ENCODE measurements at places on chromosomes 4 and X. TPM values are rescaled to one million over a fixed set of nuclear protein-coding genes. Genes with fewer than 3 reads are reported as not detected.
A peak's percentile ranks its signal among the peaks of the same experiment; 100 is the strongest.

Gene TMEM271
- polyA plus RNA-seq: not detected

- DNase-seq: no peak
Observed at GRCh38 chr4:99029018-99029735, 33.7 kb downstream of the METAP1 start.

DNA sequence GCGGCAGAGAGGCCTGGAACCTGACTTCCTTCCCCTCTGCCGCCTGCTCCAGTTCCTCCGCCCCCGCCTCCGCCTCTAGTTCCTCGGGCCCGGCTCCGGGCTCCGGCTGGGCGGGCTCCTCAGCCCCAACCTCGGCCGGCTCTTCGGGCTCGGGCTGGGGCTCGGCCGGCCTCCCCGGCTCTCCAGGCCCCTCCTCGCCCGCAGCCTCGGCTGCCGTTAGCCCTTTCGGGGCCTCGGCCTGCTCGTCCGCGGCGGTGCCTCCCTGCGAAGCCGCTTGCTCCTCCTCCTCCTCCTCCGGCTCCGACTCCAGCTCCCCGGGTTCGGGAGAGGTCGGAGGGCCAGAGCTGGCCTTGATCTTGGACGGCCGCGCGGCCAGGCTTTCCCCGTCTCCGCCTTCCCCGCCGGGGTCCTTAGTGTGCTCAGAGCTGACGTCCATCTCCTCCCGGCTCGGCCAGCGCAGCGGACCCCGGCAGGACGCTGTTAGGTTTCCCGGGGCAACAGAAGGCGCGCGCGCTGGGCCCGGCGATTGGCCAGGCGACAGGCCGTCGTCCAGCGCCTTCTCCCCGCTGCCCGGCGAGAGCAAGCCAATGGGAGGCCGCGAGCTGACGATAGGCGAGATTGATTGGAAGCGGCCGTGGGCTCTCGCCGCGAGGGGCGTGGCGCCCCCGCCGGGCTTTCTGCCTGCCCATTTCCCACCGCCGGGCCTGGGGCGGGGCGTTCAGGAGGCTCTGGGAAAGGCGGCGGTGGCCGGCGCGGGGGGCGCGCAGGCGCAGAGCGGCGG lies 479 bp upstream of the TADA2B start:
- no peak for DNase-seq

DNA sequence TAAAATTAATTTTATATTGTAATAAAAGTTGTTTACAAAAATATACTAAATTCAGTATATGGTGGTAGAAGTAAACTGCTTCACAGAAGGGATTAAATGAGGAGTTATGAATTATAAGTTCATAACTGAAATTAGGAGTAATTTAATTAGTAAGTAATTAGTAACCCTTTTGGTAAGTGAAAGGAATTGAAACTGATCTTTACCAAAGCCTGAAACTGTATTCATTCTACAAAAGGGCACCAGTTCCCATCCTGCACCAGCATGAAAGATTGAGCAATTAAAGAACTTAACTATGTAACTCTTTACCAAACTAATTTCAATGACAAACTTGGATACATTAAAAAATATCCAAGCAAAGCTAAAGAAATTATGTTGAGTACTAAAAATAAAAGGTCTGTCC lies 8.2 kb downstream of the MED14 start:
- no peak for DNase-seq

- DNase-seq: peak; percentile 75
Observed at GRCh38 chrX:139932901-139933796, at the start of gene ATP11C. Gene ATP11C, minus strand, starts transcription at chrX:139933053. Its CDS starts 1,011 bp downstream, at chrX:139932042.

GRCh38 chr4:121706595-121707021 lies 9.8 kb upstream of the ANXA5 start:
- peak; percentile 86 for DNase-seq

GRCh38 chrX:44012484-44013096 lies 39.4 kb upstream of the NDP start:
- DNase-seq: peak; percentile 67

DNA sequence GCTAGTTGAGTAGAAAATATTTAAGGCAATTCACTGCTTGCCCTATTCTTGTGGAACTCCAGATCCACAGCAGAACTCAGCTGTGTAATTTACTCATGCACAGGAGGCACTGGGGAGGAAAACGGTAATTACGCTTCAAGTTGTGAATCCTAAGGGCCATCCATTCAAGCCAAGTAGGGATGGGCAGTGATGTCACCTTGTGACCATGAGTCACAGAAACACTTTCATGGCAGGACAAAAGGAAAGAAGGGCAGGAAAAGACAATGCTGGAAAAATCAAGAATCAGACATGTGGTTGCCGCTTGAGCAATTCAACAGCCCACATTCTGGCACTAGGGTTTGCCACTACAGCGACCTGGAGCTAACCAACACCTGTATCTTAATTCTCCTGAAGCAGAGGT lies 1.4 kb downstream of the PAQR3 start:
- no peak for DNase-seq

DNA sequence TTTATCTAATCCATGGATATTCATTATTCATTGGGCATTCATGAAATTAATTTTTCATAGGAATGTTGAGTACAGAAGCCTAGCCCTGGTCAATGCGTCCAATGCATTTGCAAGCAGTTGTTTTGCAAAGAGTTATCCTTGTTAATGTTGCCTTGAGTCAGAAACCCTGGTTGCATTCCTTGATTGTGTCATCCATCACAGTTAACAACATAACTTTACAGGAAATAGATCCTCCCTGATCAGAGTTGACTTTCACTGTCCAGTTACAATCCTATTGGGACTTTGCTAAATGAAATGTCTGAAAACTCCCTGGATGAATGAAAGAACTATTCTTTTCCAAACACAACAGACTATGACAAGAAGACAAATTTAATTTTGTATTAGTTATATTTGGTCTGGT lies 924.3 kb upstream of the SLIT2 start:
- no peak for DNase-seq

GRCh38 chr4:1776521-1777161 lies 16.5 kb upstream of the FGFR3 start:
- DNase-seq: no peak

DNA sequence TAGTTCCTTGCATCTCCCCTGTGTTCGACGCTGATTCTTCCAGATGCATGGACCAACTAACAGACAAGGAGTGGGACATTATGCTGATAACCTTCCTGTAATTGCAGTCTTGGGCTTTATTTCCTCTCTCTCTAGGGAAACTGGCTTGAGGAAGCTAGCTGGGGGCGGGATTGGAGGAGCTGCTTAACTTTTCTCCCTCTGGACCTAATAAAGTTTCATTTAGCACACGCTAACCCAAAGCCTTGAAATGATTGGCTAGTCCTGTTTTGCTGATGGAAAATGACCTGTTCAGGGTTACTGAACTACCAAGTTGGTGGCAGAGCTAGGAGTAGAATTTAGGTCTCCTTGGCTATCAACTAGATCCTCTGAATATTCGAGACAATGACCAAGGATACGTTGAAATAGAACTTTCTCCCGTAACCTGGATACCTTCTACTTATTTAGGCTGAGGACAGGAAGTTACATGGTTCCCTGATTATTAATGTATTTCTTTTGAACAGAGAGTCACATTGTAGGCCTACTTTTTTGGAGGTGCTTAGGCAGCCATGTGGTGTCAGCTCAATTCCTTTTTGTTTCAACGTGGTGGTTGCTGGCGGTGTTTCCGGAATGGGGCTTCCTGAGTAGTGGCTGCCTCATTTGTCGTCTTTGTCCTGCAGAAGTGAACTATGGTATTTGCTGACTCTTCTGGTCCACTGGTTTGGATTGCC lies 2.0 kb downstream of the PGK1 start:
- peak; percentile 17 for DNase-seq

DNA sequence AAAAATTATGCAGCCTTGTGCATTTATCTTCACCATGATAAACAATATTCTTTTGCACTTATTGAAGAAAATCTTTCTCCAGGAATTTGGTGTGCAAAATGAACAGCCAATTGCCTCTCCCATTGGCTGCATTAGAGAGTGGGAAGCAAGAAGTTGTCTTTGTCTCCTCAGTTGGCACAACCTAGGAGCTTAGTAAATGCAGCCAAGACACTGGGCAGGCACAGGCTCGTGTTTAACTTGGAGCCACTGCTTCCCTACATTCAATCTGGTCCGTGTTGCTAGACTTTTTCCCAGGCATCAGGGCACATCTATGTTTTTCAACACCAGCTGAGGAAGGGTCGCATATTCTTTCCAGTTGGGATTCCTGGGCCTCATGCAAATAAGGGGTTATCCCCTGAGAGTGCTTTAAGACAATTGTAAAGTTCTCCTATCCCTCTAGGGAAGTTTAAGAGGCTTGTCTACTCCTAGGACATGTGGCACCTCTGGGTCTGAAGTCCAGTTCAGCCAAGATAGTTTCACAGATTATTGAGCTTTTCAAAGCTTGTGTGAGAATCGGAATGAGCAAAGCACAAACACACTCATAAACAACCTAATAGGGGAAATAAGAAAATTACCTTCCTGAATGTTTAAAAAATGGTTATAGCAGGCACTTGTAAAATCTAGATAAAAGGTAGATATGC lies 31.8 kb upstream of the SRD5A3 start:
- no peak for DNase-seq

Gene ART3
- polyA plus RNA-seq: not detected

Gene P2RY8
- polyA plus RNA-seq: 232 TPM

DNA sequence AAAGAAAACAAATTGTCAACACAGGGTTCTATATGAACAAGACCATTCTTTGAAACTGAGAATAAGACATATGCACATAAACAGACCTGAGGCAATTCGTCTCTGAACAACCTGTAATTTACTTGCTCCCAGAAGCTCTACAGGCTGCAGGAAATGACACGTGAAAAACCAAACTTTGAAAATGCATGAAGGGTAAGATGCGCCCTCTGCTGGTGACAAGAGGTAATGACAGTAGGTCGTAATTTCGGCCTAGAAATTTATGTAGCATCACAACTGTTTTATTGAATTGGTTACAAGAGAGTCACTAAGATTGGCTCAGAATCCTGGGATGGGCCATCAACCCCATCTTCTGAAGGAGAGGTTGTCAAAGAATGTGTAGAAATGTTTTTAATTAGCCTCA lies 276.5 kb downstream of the PPP4R3C start:
- DNase-seq: peak; percentile 17

Gene USP26
- not detected for polyA plus RNA-seq

- peak; percentile 43 for DNase-seq
Observed at GRCh38 chr4:604131-604530, 21.2 kb upstream of the PDE6B start.

- DNase-seq: no peak
Observed at GRCh38 chrX:152926279-152926678, 28.4 kb downstream of the ZNF185 start.

DNA sequence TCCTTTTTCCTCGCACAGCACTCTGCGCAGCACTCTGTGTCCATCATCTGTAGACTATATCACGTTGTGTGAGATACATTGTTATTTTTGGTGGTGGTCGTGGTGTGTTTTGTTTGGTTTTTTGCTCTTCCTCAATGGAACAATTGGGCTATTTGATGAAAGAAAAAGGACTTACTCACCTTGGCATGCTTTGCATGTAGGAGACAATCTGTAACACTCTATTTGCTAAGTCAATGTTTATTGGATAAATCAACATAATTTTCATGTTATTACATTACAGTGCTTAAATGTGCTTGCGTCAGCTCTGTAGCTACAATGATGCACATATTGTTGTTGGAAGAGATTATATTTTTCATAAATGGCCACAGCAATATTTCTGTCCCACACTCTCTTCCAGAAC lies 12.5 kb upstream of the CD99 start:
- DNase-seq: no peak

DNA sequence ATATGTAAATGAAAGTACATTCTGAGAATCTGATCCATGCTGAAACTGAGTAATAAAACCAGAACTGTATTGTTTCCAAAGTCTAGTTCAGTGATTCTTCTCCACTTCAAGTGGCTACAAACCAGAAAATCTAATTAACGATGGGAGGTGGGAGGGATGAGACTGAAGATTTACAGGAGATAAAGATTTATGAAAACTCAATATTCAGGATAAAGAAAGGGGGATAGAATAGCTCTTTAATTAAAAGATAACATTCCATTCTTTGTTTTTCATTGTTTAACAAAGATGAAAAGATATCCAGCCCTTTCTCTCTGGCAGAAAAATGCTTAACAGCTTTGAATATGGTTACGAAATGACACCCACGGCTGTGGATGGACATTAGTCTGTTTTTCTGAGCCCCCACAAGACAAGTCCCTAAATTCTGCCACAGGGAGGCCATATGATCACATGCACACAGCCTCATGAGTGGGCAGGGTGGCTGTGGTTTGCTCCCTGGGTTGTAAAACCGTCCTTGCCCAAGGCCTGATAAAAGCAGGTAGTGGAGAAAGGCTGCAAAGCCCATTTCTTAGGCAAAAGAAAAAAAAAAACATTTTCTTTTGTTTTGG lies 36.4 kb downstream of the TMEM150C start:
- DNase-seq: no peak

DNA sequence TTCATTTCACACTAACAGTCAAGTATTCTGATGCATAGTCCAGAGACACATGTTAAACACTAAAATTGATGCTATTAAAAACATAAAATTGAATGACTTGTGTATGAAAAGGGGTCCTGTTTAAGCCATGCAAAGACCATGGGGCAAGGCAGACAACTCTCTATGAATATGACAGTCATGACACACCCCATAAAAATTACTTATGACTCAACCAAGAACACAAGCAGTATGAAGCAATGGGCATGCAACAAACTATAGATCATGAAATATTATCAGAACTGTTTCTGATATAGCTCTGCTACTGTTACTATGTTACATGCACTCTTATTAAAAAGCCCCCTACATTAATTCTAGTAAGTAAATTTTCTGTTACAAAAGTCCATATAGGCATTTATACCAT lies 57.5 kb upstream of the ZCCHC13 start:
- no peak for DNase-seq

- no peak for DNase-seq
Observed at GRCh38 chr4:13968723-13969122, 341.2 kb upstream of the BOD1L1 start.

GRCh38 chr4:183610033-183610432 lies 49.0 kb downstream of the RWDD4 start:
- DNase-seq: no peak

Gene TCEAL4
- polyA plus RNA-seq: 4.8 TPM

DNA sequence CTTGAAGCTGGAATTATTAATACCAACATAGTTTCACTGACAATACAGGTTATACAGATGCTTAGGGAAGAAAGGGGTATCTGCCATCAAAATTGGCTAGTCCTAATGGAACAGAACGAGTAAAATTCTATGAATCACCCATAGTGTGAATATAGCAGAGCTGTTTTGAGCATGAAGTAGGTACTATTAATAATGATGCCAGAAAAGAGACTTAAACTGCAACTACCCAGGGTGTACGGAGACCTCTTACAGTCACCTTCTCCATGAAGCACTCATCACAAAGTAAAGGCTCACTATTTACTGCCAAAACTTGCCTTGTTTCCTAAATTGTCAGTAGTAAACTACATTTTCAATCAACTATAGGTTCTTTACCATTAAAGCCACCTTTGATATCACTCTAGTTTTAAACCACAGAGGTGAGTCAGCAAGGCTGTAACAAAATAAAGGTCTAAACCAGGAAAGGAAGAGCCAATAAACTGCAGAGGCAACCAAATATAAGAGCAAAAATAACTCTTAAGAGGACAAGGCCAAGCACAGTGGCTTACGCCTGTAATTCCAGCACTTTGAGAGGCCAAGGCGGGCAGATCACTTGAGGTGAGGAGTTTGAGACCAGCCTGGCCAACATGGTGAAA lies 114.4 kb downstream of the FRYL start:
- DNase-seq: no peak

Measured in immature natural killer cell (primary cell).